ENCODE measurements at places on chromosomes 4 and X.

DNA sequence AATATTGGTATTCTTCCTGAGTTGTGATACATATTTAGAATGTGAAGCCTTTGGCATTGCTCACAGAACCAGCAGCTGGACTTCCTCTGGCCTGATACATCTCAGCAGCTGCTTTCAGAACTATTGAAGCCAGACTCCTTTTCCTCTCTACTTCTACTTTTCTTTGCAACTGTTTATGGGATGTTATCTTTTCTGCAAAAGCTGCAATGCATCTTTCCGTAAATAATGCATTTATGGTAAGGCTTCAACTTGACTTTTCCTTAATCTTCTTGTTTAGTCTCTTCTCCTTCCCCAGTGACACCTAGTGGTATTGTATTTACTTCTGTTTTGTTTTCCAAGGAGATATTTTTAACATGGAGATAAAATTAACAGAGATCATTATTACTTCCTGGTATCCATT lies 1548.7 kb downstream of the PCDH7 start:
- DNase-seq, result no peak

- DNase-seq, result no peak
Measured at GRCh38 chr4:11704186-11704830, 275.6 kb upstream of the HS3ST1 start.

DNA sequence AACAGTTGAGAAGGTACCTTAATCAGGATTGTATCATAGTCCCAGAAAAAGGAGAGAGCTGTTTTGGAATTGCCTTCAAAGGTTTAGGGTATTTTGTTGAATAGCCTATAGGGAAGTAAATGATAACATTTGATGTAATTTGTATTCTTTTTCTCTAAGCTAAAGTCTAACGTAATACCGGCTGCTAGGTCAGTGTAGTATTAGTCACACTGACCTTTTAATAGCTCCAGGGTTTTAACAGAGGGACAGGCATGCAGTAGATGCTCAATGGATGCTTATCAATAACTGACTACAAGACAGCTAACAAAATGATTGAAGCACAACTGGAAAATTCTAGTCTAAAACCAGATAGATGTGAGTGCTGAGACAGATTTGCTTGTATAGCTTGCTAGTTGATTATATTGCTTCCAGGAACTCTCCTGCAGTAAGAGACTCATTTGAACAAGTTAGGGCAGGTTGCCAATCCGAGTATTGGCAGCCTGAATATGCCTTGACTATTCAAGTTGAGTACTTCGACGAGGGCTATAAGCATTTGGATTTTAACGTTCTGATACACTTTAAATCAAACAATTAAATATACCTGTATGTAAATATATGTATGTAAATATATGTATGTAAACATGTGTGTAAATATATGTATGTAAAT lies 16.5 kb upstream of the PNPLA4 start:
- DNase-seq, result no peak

- DNase-seq, result no peak
Measured at GRCh38 chrX:139930916-139931645, 1.8 kb downstream of the ATP11C start.

DNA sequence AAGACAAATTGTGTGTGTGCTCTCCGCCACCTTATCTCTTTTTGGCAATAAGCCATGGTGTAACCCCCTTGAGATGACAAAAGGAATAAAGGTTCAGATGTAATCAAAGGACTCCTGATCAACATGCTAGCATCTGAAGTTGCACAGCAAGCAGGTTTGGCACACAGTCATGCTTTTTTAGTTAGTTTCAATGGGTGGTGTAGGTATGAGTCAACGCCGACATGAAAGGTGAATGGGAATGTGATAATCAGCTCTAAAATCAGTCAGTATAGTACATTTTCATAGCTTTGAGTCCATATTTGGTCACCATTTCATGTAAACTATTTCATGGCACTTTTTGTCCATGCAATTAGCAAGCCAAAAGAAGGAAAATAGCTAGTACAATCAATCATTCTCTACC lies 50.4 kb upstream of the ETNPPL start:
- no peak for DNase-seq

DNA sequence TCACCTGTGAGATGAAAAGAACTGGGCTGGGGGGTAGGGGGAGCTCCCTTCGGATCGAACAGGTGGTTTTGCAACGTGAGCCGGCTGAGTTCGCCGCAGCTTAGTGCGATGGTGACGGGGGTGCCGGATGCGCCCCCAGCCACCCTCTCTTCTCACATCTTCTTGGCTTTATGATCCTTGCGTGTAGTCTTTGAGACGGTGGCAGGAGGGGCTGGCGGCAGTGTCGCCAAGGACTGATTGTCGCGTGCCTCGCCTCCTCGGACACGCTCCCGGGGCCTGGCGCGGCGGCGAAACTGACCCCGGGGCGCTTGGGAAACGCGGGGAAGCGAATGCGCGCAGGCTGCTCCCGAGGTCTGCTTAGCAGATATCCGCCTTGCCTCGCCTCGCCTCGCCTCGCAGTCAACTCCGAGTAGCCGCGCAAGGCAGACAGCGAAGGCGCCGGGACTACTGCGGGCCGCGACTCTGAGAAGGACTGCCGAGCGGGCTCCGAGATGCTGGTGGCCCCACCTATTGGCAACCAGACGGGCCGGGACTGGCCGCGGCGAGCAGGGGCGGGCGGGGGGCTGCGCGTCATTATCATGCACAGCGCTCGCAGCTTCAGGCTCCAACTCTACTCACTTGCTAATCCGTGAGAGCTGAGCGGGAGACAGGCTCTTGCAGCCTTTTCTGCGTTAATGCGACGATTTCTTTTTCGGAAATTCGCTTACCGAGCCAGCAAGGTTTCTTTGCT lies 1.5 kb downstream of the GRID2 start:
- no peak for DNase-seq

DNA sequence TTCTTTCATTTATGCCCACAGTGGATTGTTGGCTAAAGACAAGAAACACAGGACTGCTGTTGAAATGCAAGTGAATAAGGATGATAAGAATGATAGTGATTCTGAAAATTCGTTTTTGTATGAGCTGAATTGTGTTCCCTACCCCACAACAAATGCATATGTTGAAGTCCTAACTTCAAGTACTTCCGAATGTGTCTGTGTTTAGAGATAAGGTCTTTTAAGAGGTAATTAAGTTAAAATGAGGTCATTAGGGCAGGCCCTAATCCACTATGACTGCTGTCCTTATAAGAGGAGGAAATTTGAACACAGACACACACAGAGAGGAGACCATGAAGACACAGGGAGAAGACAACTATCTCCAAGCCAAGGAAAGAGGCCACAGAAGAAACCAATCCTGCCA lies 126.6 kb upstream of the ACSL4 start:
- DNase-seq, result no peak

- DNase-seq, result peak; percentile 13
Measured at GRCh38 chr4:9703391-9703790, 78.0 kb upstream of the DRD5 start.

DNA sequence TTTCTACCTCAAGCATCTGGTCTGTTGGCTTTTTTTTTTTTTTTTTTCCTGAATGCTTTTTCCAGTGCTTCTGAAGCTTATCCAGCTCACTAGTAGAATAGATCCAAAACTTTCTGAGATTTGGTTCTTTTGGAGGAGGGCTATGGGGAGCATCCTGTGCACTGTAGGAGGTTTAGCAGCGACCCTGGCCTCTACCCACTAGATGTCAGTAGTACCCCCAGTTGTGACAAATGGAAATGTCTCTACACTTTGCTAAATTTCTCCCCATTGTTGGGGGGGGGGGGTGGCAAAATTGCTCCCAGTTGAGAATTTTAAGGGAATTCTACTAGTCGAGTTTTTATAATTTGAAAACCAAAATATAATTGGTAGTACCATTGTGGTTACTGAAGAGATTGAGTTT lies 23.0 kb upstream of the PPA2 start:
- DNase-seq, result no peak

DNA sequence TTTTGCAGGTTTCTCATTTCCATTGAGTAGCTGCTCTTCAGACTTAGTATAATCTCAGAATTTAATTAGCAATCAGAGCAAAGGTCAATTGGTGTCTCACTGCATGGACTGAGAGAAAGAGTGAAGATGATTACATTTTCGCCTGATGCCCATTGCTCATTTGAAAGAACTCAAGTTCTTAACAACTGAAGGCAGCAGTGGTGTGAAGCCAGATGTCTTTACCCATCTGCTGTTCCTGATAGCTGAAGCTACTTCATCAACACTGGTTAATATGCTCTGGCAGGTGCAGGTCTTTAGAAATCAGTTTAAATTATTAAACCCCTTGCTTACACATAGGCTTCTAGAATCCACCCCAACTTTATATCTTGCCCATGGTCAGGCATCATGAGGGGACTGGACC lies 64.5 kb upstream of the FRAS1 start:
- no peak for DNase-seq

GRCh38 chr4:38668203-38668971 lies 4.4 kb downstream of the KLF3 start:
- no peak for DNase-seq

DNA sequence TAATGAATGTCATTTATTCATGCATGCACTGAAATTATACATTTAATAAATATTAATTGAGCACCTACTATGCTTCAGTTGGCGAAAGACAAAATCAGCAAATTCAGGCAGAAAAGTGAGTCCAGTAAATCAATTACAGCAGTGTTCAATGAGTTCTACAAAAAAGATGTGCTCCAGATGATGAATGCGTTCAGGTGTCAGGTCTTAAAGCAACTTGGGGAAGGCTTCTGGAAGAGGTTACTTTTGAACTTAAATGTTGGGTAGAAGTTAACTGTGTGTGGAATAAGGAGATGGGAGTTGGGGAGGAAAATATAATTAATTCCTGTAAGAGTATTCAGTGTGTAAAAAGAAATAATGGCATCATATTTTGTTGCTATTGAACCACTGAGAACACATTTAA lies 79.0 kb downstream of the SLC7A11 start:
- DNase-seq, result no peak

- DNase-seq, result no peak
Measured at GRCh38 chr4:40562681-40563080, 67.0 kb downstream of the RBM47 start.

DNA sequence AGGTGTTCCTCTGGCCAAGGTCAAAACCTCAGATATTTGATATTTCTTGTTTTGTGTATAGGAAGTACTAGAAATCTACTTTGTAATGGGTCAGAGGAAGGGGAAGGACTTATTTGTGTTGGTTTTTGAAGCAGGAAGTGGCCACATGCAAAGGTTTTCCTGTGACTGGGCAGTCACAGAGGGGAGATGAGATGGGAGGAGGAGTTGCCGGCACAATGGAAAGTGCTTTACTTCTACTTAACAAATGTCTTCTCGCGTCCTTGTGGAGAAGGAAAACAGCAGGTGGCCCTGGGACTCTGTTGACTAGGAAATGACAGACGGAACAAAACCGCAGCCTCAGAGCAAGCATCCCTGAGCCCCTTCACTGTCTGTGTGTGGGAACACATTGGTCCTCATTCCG lies 46.6 kb downstream of the SHROOM2 start:
- no peak for DNase-seq

DNA sequence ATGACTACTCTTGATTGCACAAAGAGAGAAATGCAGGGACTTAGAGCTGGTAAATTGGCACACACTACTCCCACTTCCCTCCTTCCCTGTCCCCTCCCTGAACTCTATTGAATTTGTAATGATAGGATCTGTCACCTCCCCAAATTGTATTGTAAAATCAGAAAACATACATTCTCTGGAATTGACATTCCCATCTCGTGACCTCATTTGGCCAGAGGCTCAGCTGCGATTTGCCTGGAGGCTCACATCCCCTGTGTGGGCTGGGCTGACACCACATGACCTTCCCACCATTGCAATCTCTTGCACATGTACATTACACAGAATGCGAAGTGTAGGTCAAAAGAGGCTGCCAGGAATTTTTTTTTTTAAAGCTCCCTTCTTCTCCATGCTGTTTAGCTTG lies 172.1 kb downstream of the MID1IP1 start:
- DNase-seq, result no peak

GRCh38 chrX:65866146-65866545 lies 173.7 kb downstream of the VSIG4 start:
- DNase-seq, result peak; percentile 54

DNA sequence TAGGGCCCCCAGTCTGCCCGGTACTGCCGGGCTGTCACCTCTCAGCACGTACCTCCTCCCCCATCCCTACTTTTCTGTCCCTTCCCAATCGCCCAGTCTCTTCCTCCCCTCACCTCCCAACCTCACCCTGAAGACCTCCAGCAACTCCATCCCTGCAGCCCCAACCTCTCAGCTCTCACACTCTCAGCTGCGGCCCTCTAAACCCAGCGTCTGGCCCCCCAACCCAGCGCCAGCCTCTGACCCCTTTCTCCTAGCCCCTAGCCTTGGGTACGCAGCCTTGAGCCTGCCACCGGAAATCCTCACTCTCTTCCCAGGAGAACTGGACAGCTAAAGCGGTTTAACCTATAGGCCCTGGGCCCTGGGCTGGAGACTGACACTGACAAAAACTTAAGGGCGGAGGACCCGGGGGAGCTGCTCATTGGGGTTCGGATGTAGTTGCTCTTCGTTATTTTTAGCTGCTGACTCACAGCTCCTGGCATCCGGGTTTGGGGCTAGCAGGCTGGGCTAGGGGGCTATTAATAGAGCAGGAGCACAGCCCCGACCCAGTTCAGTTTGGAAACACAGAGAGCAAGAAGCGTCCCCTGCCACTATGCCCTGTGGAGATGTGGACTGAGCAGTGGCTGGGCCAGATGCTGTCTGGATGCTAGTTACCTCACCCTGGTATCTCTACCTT lies 9.6 kb upstream of the DLG3 start:
- DNase-seq, result no peak
